ENCODE measurements at places on chromosomes 6 and 20.

DNA sequence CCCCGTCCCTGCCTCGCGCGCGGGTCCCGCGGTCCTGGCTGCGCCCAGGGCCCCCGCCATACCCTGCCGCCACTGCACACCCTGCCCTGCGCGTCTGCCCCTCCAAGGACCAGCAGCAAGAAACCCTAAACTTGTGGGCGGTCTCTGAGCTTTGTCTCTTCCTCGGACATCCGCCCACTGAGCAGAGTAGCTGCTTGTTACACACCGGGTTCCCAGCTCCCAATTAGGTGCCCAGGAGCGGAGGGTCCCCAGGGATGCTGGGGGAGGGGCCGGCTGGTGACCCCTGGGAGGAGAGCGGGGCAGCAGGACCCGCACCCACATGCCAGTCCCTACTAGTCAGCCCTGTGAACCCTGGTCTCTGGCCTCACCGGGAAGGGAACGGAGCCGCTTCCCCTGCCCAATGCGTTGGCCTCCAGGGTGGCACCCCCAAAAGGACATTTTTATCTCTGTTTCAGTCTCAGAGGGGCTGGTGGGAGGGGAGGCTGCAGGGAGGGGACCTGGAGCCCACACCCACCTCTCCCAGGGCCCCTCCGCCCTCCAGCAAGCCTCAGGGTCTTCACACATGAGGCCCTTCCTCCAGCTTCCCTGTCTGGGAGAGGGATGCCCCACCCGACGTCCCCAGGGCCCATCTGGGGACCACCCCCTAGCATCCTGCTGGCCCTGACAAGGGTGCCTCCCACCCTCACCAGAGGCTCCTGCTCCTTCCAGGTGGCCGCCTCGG, 10.5 kb downstream of the STMN3 start:
- DNase-seq = no peak

DNA sequence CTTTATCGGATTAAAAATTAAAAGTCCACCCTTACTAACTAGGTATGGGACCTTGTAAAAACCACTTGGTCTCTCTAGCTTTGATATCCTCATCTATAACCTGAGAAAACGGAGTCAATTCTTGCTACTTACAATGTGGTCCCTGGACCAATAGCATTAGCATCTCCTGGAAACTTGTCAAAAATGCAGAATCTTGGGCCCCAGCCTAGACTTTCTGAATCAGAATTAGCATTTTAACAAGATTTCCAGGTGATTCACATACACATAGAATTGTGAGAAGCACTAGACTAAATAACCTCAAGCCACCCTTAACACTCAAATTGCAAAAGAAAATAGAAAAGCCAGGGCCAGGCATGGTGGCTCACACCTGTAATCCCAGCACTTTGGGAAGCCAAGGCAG, 96.6 kb downstream of the RNGTT start:
- DNase-seq = no peak

GRCh38 chr20:32110173-32110704, 725 bp downstream of the TM9SF4 start:
- DNase-seq = no peak

- no peak for DNase-seq
Measured at GRCh38 chr20:16613954-16614353, 40.7 kb upstream of the KIF16B start.

DNA sequence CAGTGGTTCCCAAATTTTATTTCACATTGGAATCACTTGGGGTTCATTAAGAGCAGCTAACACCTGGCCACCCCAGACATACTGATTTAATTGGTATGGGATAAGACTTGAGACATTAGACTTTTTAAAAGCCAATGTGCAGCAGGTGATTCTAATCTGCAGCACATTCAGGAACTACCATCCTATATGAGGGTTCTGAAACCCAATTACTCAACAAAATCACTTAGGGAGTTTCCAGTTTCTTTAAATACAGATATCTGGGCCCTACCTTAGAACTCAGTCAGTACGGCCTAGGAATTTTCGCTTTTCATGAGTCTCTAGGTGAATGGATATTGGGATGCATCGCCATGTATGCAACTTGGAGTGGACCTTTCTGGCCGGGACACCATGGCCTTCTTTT, 24.0 kb upstream of the L3MBTL3 start:
- DNase-seq = no peak

DNA sequence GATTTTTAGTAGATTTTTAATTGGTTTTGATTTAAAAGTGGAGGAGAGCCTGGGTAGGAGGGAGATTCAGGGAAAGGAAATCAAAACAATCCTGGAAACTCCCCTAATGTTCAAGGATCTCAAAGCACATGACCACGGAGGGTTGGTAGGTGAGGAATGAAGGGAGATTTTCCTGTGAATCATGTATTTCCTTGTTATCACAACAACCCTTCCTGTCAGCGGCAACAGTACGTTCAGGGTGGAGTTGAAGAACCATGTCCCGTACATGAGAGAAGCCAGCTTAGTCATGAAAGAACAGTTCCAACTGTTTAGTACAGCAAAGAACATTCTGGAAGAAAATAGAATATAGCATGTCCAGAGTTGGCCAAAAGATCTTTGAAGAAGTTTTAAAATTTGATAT, 79.4 kb upstream of the SCAF8 start:
- peak; percentile 86 for DNase-seq

- no peak for DNase-seq
Measured at GRCh38 chr20:4812216-4812615, 90.5 kb downstream of the PRND start.

DNA sequence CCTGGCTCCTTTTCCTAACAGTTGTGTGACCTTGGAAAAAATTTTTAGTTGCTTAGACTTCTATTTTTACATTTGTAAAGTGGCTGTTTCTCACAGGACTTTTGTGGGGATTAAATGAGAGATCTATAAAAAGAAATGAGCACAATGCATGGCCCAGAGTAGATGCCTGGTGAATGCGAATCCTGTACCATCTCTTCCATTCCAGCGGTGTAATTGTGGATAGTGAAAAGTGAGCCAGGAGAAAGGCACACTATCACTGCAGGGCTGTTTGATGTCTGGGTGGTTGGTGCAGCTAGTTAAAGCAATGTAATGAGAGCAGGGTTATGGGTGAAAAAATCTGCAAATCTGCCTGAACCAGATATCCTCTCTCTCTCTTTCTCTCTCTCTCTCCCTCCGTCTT, 347.5 kb upstream of the CITED2 start:
- no peak for DNase-seq

DNA sequence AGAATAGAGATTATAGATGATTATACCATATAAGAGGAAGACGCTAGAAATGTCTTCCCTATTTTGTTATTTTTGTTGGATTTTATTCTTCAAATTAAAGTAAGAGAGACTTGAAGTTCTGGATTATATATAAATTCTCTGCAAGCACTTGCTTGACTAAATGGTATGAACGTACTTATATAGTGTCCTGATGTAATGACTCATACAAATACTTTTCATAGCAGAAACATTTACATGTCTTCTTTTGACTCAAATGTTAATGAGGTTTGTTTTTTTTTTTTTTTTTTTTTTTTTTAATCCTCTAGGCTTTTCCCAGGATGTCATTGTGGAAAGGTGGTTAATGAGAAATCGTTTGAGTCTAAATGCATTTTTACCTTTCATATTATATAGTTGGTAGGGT, 55.0 kb downstream of the PDE7B start:
- peak; percentile 5 for DNase-seq

DNA sequence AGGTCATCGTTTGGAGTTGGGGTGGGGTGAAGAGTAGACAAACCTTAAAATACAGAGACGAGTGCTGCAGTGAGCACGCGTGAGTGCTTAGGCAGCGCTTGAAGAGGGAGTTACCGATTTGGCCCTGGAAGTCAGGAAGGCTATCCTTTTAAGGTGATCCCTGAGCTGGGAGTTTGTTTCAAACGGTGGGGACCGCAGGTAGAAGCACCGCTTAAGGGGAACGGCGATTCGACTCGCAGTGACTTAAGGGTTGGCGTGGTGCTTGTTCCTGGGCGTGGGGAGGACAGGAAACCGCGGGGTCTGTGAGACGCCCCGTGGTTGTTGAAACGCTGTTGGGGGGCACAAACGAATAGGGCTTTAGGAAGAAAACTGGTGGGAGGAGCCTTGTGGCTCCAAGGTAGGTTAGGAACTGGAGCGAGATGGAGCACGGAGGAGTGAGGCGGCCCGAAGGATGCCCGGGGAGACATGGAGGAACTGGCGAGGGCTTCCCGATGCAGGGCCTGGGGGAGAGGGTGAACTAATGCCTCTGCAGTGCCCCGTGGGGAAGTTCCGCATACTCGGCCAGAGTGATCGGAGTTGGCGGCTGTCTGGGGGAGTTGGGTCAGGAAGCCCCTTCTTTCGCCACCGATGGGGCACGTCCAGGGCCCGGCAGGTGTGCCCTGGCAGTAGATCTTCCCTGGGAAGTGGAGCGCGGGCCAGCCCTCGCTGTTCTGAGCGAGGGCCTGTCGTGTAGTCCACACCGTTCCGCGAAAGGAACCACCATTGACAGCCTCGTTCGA, 1.3 kb upstream of the CDYL start:
- no peak for DNase-seq

- DNase-seq = no peak
Measured at GRCh38 chr20:56580226-56580625, 47.2 kb downstream of the FAM209B start.

DNA sequence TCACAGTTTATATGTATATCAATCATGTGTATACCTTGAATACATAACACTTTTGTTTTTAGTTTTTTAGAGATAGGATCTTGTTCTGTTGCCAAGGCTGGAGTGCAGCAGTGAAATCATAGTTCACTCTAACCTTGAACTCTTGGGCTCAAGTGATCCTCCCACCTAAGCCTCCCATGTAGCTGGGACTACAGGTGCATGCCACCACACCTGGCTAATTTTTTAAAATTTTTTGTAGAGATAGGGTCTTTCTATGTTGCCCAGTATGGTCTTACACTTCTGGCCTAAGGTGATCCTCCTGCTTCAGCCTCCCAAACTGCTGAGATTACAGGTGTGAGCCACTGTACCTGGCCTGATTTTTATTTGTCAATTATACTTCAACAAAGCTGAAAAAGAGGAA, 69.9 kb downstream of the SYCP2L start:
- no peak for DNase-seq

- peak; percentile 25 for DNase-seq
Measured at GRCh38 chr6:39416026-39416425, 93.5 kb upstream of the KCNK16 start.

DNA sequence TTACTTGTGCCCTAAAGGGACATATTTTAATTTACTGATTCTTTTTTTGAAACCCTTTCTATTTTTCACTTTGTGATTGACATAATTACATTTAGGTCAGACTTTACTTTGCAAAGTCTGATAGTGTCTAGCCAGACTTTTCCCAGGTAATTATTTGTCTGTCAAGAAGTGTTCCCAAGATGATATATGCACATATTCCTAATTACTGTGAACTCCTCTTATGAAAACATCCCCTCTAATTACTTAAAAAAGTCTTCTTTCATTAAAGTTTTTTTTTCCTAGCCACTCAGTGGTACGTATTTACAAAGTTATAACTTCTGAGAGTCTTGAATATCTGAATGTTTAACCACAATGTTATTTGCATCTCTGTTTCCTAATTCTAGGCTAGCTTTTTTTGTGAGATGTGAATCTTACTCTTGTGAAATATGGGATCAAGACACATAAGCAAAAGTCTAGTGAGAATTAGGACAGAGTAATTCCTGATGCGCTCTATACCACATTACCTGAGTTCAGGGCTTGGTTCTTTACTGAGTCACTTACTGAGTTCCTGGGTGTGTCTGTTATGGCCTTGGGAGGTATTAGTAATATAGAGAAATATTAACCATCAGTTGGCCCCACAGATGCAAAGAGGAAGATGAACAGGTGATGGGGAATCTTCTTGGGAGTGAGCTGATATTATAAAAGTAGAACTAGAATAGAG, 27.9 kb downstream of the FAM83B start:
- DNase-seq = no peak

- DNase-seq = no peak
Measured at GRCh38 chr6:104788400-104788799, 71.3 kb downstream of the HACE1 start.

GRCh38 chr6:119079283-119079809, 882 bp upstream of the FAM184A start:
- DNase-seq = peak; percentile 30
